Stimulated activated CD8-positive, alpha-beta memory T cell treated with anti-CD3 and anti-CD28 coated beads, Interleukin-7, amount 100 ng/mL, for 48 hours (primary cell): ENCODE measurements at places on chromosomes 12 and 14.

DNA sequence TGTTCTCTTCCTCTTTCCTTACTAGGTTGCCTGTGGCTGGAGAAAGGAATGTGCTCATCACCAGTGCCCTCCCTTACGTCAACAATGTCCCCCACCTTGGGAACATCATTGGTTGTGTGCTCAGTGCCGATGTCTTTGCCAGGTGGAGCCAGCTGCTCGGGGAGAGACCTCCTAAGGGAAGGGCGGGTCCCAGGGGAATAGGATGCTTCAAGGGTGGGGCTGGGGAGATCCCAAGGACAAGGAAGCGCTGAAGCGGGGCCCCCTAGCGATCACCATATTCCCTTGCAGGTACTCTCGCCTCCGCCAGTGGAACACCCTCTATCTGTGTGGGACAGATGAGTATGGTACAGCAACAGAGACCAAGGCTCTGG is 10.2 kb downstream of the MARS1 start:
- DNase-seq, result no peak

DNA sequence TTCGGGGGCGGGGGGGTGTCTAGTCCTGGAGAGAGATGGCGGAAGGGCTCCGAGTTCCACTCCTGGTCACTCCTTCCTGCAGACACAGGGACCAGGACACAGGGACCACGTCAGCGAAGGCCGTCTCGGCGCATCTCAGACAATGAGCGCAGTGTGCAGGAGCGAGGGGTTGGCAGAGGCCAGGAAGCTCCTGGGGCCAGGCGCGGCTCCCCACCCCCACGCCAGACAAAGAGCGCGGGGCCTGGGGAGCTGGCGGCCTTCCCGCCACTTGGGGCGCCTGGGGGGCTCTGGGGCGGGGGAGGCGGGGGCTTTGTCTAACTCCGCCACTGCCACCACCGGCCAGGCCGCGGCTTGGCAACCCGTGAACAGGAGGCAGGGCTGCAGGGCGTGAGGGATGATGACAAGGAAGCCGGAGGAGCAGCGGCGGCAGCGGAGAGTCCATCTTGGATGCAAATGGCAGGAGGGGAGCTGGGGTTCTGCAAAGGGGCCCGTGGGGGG is 2.2 kb downstream of the CDK2AP1 start:
- DNase-seq, result no peak

- DNase-seq, result no peak
Measured at GRCh38 chr14:45145214-45145613, 9.5 kb downstream of the FANCM start.

DNA sequence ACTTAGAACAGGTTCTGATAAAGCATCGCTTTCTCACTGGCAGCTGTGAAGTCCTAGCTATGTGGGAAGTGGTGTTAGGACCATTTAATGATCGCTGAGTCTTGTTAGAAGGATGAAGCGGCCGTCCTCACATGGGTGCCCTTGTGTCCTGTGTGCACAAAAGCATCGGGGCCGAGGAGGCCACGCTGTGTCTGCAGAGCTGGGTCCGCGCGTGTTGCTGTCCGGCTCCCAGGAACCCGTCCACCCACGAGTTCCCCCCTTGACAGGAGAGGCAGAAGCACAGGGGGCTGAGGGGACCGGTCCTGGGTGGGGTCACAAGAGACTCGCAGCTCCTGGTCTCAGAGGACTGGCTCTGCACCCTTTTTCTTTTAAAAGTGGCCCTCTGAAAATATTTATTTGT is 90.4 kb downstream of the ADGRD1 start:
- no peak for DNase-seq

DNA sequence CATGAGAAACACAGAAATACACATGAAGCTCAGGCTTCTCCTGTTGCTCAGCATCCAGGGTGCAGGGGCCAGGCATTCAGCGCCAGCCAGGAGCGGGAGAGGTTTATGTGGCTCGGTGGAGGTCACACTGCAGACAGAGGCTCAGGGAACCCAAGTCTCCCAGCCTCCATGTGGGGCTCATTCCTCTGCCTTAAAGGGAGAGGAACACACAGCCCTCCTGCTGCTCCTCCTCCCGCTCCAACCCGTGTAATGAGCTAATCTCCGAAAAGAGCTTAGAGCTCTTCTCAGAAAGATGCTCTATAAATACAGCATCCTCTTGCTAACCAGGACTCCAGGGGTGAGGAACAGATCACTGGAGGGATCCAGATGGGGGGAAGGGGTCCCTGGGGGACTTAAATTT is 28.2 kb downstream of the FGF6 start:
- DNase-seq, result no peak

- no peak for DNase-seq
Measured at GRCh38 chr12:92185052-92185451, 39.4 kb upstream of the BTG1 start.

DNA sequence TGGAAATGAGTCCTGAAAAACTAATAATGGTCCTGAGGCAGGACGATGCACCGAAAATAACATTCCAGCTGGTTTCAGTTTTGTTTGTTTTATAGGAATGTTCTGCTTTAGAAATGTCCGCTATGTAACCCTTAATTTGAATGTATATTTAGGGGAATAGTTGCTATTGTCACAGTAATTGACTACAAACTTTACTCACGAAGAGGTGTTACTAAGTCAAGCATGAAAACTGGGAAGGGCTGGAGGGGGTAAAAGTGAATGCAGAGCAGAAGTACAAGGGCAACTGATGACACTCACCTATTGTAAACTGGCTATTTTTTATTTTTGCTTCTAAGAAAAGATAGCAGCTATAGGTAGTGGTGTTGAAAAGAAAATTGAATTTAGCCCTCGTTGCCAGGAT is 230.7 kb upstream of the SYT10 start:
- no peak for DNase-seq

GRCh38 chr12:98013560-98013959 is 501.8 kb upstream of the TMPO start:
- no peak for DNase-seq

GRCh38 chr12:103727638-103728037 is 113.4 kb downstream of the NT5DC3 start:
- no peak for DNase-seq
